ENCODE measurements at places on chromosomes 1 and 21.

- no peak for DNase-seq
These were observed 74.9 kb downstream of the ROR1 start for GRCh38 chr1:63848733-63849132.

- DNase-seq, result no peak
These were observed 48.9 kb downstream of the MEF2D start for GRCh38 chr1:156451505-156452160.

- DNase-seq, result no peak
These were observed 3.7 kb downstream of the PLPPR4 start for GRCh38 chr1:99268021-99268420.

GRCh38 chr1:80779275-80779674 is 1021.5 kb upstream of the ADGRL2 start:
- DNase-seq, result no peak

DNA sequence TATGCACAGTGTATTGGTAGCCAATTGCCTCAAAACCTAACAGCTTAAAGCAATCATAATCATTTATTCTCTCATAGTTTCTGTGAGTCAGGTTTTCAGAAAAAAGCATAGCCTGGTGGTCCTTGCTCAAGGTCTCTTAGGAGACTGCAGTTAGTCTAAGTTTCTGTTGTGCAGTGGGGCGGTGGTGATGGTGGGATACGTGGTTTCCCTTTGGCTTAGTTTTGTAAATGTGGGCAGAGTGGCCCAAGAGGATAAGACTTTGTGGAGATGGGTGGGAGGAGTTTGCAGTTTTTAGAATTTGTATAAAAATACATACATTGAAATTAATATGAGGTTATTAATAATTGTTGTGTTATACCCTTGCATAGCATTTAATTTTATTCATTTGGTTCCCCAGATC is 68.6 kb downstream of the NOS1AP start:
- DNase-seq, result no peak

- DNase-seq, result no peak
These were observed 185.5 kb upstream of the NFIA start for GRCh38 chr1:60896701-60897363.

GRCh38 chr21:42959728-42960127 is 14.6 kb upstream of the PKNOX1 start:
- DNase-seq, result no peak

DNA sequence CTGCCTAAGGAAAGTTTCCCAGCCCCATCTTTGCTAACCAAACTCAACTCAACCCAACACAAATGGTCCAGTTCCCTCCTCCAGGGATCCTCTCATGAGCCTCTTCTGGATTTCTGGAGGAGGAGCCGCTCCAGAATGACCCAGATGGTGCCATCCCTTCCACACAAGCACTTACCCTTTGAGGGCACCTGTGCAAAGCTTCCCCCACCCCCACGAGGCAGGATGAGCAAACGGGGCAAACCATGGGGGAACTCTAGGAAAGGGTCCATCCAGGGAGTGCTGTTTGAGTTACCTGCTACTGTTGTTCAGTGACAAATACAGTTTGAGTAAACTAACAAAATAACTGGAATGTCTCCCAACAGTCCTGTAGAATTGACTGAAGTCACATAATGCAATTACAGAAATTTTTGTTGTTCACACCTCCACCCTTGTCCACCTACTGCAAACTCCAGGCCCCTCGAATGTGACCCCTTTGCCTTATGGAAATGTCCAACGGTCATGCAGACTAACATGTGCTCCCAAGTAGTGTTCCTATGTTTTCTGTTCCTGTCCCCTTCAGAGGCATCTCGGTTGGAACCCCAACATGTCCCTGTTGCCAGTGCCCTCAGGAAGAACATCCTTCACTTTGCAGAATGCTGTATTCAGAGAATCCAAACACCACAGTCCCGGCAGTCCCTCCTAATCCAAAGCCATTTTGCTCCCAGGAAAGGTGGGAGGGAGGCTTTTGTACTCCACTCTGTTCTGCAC is 160.1 kb downstream of the RRAGC start:
- DNase-seq, result no peak

GRCh38 chr1:218938259-218938658 is 235.4 kb upstream of the LYPLAL1 start:
- DNase-seq, result no peak

- DNase-seq, result peak; percentile 23
These were observed 917.9 kb upstream of the B3GALT2 start for GRCh38 chr1:194104247-194104844.

- DNase-seq, result peak; percentile 19
These were observed 69.9 kb upstream of the ADGRL2 start for GRCh38 chr1:81730881-81731280.
